Fibroblast of skin of back (primary cell): ENCODE measurements at places on chromosomes 12 and 14.

GRCh38 chr12:18130851-18131250 lies 40.9 kb upstream of the RERGL start:
- no peak for DNase-seq

GRCh38 chr14:72141084-72141483 lies 208.9 kb downstream of the RGS6 start:
- no peak for DNase-seq

GRCh38 chr12:7832059-7832696 lies 40.5 kb downstream of the SLC2A14 start:
- DNase-seq = peak; percentile 68

DNA sequence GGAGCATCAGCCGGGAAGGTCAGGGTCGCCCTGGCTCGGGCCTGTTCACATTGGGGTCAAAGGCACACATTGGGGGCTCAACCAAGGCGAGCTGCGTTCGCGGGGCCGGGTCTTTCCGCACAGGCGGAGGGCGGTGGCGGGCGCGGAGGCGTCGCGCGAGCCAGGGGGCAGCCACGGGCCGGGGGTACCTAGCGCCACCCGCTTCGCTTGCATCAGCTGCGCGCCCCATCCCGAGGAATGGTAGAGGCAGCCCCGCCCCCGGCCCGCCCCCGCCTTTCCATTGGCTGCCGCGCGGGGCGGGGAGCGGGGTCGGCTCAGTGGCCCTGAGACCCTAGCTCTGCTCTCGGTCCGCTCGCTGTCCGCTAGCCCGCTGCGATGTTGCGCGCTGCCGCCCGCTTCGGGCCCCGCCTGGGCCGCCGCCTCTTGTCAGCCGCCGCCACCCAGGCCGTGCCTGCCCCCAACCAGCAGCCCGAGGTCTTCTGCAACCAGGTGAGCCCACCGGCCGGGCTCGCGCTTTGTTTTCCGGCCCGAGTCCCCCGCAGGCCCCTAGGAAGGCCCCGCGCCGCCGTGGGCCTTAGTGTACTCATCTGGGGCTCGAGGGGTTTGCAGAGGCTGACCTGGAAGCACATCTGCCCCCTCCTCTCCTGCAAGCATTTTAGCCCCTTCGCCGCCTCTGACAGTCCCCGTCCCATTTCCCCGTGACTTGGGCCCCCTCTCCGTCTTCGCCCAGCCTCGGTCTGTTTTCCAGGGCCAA lies at the start of gene ALDH2:
Gene ALDH2, plus strand, starts transcription at position 326 of the 754 bp plus-strand sequence. Its CDS starts 50 bp downstream, at position 376.
- peak; percentile 76 for DNase-seq

- DNase-seq = peak; percentile 4
These were observed 32.0 kb upstream of the LMNTD1 start for GRCh38 chr12:25585021-25585523.

DNA sequence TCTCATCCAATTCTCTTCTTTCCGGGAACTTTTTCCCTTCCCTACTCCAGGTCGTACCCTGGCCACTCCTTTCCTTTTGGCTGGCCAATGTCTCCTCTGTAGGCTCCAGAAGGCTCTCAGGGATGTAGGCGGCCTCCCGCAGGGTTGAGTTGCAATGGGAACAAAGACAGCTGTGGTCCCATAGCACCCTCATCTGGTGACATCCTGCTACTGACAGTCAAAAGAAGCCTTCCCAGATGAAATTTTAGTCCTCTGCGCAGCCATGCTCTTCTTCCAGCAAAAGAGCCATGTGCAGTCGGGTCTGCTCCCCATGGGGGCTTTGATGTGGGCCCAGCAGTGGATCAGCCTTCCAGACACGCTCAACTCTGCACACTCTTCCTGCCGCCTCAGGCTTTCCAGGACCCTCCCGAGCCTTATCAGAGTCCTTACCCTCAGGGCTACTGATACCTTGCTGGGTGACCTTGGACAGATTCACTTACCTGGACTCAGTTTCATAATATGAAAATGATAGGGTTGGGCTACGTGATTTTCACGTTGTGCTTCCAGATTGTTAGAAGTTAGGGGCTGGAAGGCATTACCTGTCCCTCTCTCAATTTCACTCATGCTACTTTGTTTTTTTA lies 5.5 kb upstream of the CELA1 start:
- DNase-seq = peak; percentile 72

- DNase-seq = no peak
These were observed 30.1 kb upstream of the NUDT14 start for GRCh38 chr14:105211086-105211757.

DNA sequence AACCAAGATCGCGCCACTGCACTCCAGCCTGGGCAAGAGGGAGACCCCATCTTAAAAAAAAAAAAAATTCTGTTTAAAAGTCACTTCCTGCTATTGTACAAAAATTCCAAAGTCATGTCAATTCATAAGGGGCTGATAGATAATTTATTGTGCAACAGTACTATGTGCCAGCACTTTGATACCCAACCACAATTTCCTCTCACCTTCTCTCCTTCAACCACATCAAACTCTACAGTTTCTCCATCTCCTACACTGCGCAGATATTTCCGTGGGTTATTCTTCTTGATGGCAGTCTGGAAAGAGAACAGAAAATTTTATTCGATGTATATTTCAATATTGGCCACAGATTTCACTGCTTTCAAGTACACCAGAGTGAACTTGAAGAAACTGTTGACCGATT lies 7.6 kb downstream of the YBX3 start:
- no peak for DNase-seq

DNA sequence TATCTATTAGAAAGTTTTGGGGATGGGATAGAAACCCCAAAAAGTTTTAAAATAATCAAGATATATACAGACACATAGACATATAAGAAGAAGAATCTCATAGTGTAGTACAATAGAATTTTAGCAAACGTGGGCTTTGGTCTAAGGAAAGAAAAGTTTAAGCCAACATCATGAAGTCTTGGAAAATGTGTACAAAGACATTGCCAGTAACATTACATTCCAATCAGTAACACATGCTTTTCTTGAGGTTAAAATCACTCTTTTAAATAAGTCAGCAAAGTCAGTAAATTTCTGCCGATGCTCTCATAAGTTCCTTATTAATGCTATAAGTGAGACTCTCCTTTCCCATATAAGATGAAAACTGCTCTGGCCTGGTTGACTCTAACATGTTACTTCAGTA lies 201.1 kb upstream of the LRIG3 start:
- DNase-seq = no peak

DNA sequence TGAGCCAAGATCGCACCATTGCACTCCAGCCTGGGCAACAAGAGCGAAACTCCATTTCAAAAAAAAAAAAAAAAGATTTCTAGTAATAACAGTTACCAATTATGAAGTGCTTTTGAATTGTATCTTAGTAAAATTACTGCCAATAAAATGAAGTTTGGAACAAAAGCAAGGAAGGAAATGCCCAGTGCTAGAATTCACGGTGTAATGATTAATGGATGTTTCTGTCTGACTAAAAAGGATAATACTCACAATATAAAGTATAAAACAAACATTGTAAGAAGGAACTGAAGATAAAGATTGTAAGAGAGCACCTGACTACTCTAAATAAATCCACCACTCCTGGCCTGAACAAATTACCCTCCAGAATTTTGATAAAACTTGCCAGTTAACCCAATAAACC lies 4.0 kb downstream of the TMEM116 start:
- DNase-seq = no peak

DNA sequence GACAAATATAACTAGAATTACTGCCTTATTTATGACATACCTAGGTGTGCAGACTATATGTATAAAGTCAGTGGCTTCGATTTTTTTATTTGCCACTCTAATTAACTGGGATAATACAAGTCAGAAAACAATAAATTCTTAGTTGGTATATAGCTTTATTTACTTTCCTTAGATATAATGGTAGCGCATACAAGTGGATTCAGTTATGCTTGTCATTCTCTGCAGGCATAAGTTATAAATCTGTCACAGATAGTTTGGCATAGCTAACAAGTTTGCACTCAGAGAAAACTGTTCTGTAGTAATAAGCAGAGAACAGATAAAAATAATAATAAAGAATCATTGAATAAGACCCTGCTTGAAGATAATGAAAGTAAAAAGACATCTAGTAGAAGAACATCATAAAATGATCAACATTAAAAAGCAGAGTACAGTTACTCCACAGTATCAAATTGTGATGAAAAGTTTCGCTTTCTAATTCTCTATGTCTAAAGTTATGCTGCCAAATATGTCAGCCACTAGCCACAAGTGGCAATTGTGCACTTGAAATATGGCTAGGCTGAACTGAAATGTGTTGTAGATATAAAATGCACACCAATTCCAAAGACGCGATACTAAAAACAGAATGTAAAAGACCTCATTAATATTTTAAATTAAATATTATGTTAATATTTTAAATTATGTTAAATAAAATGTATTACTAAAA lies 224.1 kb downstream of the SLC25A21 start:
- DNase-seq = no peak

- no peak for DNase-seq
These were observed 6.7 kb upstream of the C12orf50 start for GRCh38 chr12:88035907-88036289.

GRCh38 chr14:48614003-48614402 lies 938.6 kb upstream of the MDGA2 start:
- no peak for DNase-seq

GRCh38 chr12:100329800-100330199 lies 27.1 kb upstream of the SLC17A8 start:
- no peak for DNase-seq

- no peak for DNase-seq
These were observed 49.2 kb downstream of the SH2B3 start for GRCh38 chr12:111454716-111455447.

DNA sequence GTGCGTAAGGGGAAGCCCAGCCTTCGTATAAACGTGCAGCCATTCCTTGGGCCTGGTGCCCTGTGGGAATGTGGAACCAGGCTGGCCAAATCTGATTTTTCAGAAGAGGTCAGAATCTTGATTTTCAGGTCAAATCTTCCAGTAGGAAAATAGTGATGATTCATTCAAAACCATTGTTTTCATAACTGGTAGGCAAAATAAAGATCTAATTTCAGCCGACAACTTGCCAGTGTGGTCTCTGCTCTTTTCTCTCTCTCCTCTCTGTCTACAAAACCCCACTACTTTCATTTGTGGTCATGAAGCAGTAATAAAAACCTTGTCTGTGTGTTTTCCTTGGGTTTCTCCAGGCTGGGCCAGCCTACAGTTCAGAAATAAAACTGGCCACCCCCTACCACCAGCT lies 135.1 kb downstream of the RBM19 start:
- DNase-seq = peak; percentile 78

GRCh38 chr12:11904124-11904523 lies 166.6 kb upstream of the BCL2L14 start:
- no peak for DNase-seq

DNA sequence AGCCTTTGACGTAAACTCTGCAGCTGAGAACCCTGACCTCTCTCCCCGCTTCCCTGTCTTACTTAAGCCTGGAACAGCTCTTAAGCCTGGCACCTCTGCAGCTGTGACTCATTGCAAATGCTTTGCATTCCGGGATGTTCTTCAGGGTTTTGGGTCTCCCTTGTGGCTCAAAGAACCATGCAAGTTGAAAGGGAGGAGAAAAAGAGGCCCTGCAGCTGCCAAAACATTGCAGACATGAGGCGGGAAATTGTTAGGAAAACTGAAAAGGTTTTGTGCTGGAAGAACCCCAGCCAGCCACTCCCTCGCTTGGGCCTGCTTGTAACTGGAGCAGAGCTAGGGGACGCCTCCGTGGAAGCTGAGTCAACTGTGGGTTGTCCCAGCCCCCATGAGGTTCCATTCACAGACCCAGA lies 60.2 kb upstream of the FERMT2 start:
- peak; percentile 99 for DNase-seq

- peak; percentile 70 for DNase-seq
These were observed 5.4 kb downstream of the C1QL4 start for GRCh38 chr12:49331380-49332222.
